ENCODE measurements at places on chromosomes 13 and 19.

GRCh38 chr19:50331994-50332243, 2.7 kb upstream of the KCNC3 start:
- no peak for DNase-seq

- DNase-seq = no peak
Measured at GRCh38 chr19:15159251-15159650, 41.5 kb downstream of the NOTCH3 start.

GRCh38 chr13:62846302-62846701, 1430.7 kb upstream of the PCDH20 start:
- DNase-seq = no peak

GRCh38 chr13:98543378-98544103, 33.4 kb downstream of the STK24 start:
- DNase-seq = no peak

GRCh38 chr19:10270180-10270615, 722 bp upstream of the ICAM1 start:
- no peak for DNase-seq

- no peak for DNase-seq
Measured at GRCh38 chr13:50419896-50420295, 404.7 kb downstream of the KCNRG start.

DNA sequence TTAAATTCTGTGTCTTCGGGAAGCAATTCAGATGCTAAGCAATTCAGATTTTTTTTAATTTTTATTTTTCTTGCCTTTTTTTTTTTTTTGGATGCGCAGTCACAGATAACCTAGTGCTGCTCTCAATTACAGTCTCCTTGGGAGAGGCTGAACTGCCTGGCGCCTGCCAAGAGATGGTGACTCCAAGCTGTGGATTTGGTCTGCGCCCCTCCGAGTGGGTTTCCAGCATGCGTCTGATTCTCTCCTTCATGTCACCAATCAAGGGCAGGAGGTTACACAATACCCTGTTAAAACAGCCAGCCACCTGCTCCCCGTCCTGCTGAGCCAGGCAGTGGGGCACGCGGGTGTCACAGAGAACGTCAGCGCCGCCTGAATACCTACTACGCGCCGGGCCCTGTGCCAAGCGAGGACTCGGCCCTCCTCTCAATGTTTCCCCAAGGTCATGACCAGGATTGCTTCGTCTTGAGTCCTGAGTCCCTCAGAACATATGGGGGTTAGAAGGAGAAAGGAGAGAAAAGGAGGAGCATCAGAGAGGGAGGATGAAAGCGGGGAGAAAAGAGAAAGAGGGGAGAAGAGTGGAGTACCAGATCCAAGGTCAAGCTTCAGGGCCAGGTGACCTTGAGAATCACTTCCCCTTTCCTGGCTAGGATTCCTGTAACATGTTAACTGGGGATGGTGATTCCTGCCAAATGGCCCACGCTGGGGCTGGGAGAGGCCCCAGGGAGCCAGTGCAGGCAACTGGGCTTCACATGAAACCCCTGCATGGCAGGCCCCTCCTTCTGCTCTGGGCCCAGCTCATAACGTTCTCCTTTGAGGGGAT, 213.6 kb downstream of the URI1 start:
- no peak for DNase-seq
